ENCODE measurements at places on chromosomes 16 and 17.

GRCh38 chr16:1831186-1832075 lies 4.4 kb downstream of the FAHD1 start:
- DNase-seq: no peak

GRCh38 chr16:81483064-81483969 lies 38.7 kb downstream of the CMIP start:
- no peak for DNase-seq

DNA sequence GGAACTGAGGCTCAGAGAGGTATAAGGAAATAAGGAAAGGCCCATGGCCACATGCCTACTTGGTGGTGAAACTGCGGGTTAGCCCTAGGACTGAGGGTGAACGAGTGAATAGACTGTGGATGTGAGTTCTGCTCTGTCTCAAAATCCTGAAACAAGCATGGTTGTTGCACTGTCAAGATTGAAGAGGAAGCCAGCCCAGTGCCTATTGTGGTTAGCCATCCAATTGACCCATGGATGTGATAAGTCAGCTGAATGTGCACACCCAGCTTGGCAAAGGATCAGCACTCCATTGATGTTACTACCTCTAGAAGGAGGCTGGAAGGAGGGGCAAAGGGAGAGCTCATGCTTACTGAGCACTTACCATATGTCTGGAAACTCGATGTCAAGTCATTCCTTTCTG lies 4.5 kb downstream of the TMEM114 start:
- DNase-seq: no peak

GRCh38 chr17:48374650-48375230 lies 55.3 kb downstream of the SKAP1 start:
- DNase-seq: no peak

GRCh38 chr17:39666231-39666600 lies 1.1 kb downstream of the TCAP start:
- DNase-seq: no peak

Measured in NCI-H524 treated with DMSO at 0.1 percent for 48 hours (cell line).